GM23248 (cell line): ENCODE measurements at places on chromosomes 7 and 10. TPM values are rescaled to one million over a fixed set of nuclear protein-coding genes. Genes with fewer than 3 reads are reported as not detected.

DNA sequence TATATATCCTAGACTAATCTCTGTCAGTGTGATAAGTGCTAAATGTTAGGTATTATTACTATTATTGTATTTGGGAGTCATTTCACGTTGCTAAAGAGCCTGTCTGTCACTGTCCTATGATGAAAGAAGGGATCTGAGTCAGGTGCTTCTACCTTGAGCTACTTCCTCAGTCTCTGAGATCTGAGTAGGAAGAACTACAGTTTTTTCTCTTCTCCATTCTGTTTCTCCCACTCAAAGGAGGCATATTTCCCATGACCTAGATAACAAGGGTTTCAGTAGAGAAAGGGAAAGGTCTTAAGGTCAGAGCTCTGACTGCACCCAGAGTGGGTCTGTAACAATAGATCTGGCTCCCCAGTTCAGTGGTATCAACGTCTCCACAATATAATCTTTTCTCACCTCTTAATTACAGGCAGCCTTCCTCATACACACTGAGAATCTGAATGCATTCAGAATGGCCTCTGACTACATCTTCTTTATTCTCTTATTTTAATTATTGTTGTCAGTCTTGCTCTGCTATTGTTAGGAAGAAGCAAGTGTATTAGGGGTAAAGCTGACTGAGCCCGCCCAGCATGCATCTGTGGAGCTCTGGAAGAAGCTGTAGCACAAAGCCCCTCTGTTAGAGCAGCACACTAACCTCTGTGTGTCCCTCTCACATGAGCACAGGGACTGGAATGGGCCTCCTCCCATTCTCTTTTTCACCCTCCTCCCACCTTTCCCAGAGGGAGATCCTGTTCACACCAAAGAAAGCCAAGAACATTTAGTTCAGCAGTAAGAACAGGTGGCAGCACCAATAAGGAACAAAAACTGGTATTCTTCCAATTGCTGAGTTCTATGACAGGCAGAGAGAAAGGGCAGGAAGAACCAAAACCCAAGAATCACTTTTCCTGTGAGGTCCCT is 38.1 kb downstream of the USP54 start:
- no peak for DNase-seq
- no peak overlapping the region for H3K4me3 ChIP-seq
- no peak overlapping the region for H3K27ac ChIP-seq
- no peaks in the 10 kb centered on the region for H3K36me3 ChIP-seq
- H3K4me1 ChIP-seq, result no peaks in the 10 kb centered on the region

GRCh38 chr7:99019523-99020412 is 124.1 kb downstream of the SMURF1 start:
- H3K4me3 ChIP-seq, result no peak overlapping the region
- no peak for DNase-seq
- H3K4me1 ChIP-seq, result no peaks in the 10 kb centered on the region
- H3K27me3 ChIP-seq, result no peaks in the 10 kb centered on the region
- no peak overlapping the region for H3K27ac ChIP-seq
- H3K36me3 ChIP-seq, result peaks cover 21% of the 10 kb centered on the region

GRCh38 chr10:33136781-33137180 is 178.8 kb upstream of the ITGB1 start:
- peak overlapping the region; percentile 58 for H3K27ac ChIP-seq
- H3K4me3 ChIP-seq, result no peak overlapping the region
- DNase-seq, result peak; percentile 83
- no peaks in the 10 kb centered on the region for H3K36me3 ChIP-seq

GRCh38 chr7:10181996-10182395 is 791.7 kb upstream of the PHF14 start:
- H3K27ac ChIP-seq, result no peak overlapping the region
- H3K4me3 ChIP-seq, result no peak overlapping the region
- no peak for DNase-seq

Gene SMURF1
- 19.1 and 21.1 TPM in 2 replicates for total RNA-seq

Gene SPDYE9
- not detected in 2 replicates for total RNA-seq

Gene HTR5A
- not detected in 2 replicates for total RNA-seq

Gene STN1
- 20.5 and 23.5 TPM in 2 replicates for total RNA-seq
